ENCODE measurements at places on chromosomes 5 and 9. TPM values are rescaled to one million over a fixed set of nuclear protein-coding genes. Genes with fewer than 3 reads are reported as not detected.

DNA sequence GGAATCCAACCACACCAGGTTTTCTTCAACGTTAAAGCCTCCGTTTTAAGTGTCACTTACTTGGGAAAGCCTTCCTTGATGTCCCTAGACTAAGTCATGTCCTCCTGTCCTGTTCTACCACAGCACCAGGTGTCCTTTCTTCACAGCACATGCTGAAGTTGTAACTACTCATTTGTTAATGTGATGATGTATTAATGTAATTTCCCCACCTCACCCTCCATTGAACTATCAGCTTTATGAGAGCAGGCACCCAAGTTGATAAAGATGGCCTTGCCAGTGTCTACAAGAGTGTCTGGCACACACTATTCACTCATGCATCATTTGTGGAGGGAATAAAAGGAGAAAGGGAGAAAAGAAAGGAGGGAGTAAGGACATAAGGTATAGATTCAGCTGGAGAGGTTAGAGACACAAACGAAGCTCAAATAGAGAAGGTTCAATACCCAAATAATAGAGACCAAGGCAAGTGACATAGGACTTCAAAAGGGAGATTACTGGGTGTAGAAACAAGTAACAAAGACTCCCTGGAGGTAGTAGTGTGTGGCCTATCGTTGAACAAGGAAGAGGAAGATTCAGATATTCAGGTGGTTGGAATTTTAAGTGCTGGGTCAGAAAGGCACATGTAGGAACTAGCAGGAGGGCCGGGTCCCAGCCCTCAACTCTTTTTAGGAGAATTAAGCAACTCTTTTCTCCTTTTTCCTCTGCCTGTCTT is 6.6 kb downstream of the ITK start:
- DNase-seq, result no peak

GRCh38 chr5:146165460-146165859 is 17.0 kb downstream of the LARS1 start:
- DNase-seq, result no peak

DNA sequence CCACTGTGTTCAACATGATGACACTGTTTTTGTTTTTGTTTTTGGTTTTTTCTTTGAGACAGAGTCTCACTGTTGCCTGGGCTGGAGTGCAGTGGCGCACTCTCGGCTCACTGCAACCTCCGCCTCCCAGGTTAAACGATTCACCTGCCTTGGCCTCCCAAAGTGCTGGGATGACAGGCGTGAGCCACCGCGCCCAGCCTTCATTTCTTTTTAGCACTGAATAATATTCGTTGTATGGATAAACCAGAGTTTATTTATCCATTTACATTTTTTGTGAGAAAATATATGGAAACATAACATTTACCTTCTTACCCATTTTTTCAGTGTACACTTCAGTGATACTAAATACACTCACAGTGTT is 4.2 kb downstream of the CARD19 start:
- no peak for DNase-seq

DNA sequence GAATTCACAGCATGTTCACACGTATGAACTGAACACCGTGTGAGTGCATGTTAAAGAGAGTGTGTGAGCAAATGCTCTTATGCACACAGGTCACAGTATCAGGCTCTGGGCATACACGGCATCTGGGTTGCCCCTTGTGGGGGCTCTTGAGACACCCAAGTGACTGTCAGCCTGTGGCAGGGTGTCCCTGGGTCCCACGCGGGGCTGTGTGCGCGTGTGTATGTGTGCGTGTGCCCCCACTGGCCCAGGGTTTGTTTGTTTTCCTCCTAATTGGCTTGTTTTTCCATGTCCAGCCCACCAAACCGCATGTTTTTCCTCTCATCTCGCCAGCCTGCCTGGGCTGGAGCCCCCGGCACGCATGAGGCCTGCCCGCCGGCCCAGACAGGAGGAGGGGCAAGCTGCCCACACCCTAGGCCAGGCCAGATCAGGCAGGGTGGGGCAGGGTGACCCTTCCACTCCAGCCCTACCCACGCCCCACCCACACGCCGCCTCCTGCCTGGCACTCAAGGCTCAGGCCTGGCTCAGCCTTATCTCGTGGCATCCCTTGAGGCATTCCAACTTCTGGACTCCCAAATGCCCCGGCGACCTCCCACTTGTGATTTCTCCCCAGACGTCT is 28.8 kb downstream of the CNTFR start:
- DNase-seq, result no peak

DNA sequence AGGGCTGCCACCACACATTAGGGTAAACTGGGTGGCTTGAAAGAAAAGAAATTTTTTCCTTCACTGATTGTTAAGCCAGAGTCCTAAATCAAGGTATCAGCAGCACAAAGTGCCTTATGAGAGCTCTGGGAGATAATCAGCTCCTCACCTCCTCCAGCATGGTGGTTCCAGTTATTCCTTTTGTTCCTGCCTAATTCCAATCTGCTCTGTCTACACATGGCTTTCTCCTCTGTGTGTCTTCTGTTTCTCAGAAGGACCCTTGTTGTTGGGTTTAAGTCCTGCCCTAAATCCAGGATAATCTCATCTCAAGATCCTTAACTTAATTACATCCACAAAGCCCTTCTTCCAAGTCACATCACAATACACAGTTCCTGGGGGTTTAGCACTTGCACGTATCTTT is 1352.0 kb upstream of the CDH9 start:
- DNase-seq, result no peak

DNA sequence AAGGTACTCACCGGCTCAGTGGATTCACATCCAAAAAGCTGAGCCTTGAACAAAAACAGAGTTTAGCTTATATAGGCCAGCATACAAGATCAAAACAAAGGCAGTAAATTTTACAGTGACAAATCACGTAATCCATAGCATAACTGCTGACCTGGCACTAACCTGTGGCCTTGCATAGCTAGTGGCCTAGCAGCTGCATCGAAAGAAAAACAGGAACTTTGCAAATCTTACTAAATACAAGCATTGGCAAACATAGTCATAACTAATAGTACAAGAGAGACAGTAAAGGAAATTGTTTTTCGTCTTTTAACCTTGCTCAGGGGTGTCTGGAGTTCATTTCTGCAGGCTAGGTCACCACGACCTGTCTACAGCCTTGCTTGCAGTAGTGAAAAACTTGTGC is 4.8 kb downstream of the HSDL2 start:
- no peak for DNase-seq

- DNase-seq, result no peak
Observed at GRCh38 chr5:136032564-136032963, 3.8 kb downstream of the TGFBI start.

- no peak for DNase-seq
Observed at GRCh38 chr5:177195307-177195952, 61.9 kb downstream of the NSD1 start.

GRCh38 chr9:69186841-69187611 is 12.9 kb downstream of the TJP2 start:
- no peak for DNase-seq

DNA sequence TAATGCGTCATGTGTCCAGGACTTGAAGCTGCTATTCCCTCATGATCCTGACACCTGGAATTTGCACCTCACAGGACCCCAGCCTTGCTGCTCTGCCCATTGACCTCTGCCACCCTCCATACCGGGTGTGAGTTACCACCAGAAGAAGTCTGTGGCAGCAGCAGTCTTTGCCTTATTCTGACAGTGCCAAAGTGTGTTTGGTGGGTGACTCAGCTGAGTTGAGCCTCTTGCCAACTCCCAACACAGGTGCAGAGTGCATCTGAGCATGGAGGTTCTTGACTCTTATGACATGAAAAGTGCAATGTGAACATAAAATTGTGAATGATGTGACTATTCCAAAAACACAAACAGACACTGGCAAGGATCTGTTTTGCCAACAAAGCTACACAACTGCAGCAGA is 1166.5 kb upstream of the CDH18 start:
- no peak for DNase-seq

DNA sequence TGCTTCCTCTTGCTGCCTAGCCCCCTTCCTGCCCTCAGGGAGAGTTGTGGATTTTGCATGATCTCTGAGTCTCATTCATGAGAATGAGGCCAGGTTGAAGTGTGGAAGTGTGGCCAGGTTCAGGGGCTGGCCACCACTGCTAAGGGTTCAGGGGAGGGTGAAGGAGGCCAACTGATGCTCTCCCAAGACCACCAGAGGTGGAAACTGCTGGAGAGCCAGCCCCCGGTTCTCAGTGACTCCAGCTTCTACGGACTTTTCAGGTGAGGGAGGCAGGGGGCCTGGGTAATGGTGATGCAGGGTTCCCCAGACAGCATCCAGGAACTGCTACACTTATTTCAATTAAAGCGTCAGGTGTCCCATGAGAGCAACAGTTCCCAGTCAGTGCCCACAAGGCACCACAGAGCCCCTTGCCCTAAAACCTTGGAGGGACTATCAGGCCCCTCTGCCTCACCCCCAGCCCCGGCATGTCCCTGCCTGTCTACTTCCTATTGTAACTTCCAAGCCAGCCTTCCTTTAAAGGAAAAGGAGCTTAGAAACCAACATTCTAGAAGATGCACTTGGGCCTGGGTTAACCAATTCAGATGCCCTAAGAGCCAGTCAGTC is 50.1 kb downstream of the AMBP start:
- DNase-seq, result no peak

DNA sequence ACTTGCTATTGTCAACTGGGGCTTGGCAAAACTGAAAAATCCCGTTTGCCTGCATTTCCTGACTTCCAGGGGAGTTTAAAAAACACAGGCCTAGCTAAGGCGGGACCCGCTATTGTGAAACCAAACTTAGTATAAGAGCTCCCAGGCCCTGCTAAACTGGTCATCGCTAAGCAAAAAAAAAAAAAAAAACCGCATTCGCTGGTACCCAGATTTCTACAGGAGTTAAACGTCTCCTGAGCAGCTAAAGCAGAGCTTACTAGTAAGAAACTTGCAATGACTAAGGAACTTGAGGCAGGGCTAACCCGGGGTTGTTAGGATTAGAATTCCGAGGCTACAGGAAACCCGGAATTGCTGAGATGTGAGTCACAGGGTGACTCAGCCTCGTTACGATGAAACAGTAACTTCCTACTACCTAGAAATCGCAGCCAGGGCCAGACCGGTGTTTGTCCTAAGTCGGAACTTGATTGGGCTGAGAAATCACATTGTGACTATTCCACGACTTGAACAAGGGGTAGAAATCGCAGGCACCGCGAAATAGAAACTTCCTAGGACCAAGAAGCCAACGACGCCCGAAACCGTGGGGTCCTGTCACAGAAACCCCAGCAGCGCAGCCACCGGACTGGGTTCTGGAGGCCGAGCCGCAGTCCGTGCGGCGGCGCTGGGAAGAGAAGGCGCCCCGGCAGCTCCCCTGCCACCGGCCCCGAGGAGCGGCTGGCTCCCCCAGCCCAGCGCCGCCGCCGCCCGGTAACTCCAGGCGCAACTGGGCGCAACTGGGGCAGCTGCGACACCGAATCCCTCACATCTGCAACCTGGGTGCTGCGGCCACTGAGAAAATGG is 89.4 kb downstream of the ANXA2R start:
- DNase-seq, result peak; percentile 47

DNA sequence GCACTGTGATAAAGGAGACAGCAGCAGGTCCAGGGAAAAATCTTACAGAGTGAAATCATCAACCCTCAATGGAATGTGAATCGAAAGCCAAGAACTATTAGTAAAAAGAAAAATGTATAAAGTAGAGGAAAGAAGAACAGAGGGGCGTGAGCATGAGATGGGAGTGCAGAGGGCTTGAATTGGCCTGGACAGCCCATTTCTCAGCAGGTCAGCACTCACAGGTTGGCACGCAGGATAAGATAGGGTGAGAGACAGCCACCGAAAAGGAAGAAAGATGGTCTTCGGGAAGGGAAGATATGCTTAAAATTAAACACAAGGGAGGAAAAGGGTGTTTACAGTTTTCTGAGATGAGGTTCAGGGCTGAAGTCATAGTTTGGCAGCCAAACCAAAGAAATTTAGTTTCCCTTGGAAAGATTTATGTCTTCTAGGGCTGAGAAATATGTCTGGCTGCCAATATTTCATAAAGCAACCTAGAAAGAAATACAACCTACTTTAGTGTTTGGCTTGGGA is 524.7 kb downstream of the SPATA31D1 start:
- DNase-seq, result no peak

DNA sequence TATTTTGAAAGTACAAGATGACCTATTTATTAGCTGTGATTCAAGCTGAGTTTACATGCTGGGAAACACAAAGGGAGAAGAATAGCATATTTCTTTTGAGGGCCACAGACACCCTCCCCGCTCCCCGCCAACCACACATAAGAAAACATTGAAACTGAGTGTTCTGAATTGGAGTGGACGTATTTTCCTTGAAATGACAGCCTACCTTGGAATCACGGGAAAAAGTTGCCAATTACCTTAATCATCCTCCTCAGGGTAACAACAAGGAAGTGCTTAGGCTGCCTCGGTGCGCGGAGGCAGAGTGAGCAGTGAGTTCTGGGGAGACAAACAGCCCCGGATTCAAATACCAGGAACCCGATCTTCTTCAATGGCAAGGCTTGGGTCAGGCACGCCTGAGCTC is 31.4 kb downstream of the CFAP77 start:
- DNase-seq, result no peak

DNA sequence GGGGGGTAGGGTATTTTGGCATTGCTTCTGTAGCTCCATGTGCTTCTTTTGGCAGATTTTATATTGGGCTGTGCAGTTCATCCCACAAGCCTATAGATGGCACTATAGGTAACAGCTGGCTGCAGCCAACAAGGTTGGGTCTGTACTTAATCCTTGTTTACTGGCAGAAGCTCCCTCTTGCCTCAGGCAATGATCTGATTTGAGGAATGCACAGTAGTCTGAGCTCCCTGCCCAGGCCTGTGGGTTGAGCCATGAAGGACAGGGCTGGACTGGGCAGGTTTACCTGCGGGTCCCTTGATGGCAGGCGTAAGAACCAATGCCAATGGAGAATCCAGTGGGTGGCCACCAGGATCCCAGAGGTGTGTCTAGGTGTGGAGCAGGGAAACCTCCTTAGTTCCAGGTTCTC is 11.7 kb upstream of the OR1J2 start:
- DNase-seq, result no peak

- no peak for DNase-seq
Observed at GRCh38 chr9:121800376-121800775, 148.9 kb downstream of the DAB2IP start.

PRRC1 gene
- polyA plus RNA-seq, result 93.6 TPM

NTRK2 gene
- 101 TPM for polyA plus RNA-seq

OR13C3 gene
- polyA plus RNA-seq, result not detected

ARSI gene
- 3.8 TPM for polyA plus RNA-seq

SLC4A9 gene
- polyA plus RNA-seq, result 20.2 TPM

SLC44A1 gene
- 55.4 TPM for polyA plus RNA-seq

PPP1R26 gene
- 28.2 TPM for polyA plus RNA-seq

All from right renal pelvis (tissue), 4 donors.